ENCODE measurements at places on chromosomes 6 and 20.

GRCh38 chr20:61189534-61189933 lies 62.5 kb upstream of the CDH4 start:
- no peak overlapping the region for H3K27ac ChIP-seq
- H3K27me3 ChIP-seq = peaks cover 26% of the 10 kb centered on the region
- no peaks in the 10 kb centered on the region for H3K36me3 ChIP-seq
- H3K4me3 ChIP-seq = no peak overlapping the region

- H3K4me1 ChIP-seq = no peaks in the 10 kb centered on the region
- H3K27ac ChIP-seq = no peak overlapping the region
- H3K4me3 ChIP-seq = no peak overlapping the region
- ATAC-seq = no peak
These were observed 403.0 kb upstream of the SPTLC3 start for GRCh38 chr20:12605751-12606150.

DNA sequence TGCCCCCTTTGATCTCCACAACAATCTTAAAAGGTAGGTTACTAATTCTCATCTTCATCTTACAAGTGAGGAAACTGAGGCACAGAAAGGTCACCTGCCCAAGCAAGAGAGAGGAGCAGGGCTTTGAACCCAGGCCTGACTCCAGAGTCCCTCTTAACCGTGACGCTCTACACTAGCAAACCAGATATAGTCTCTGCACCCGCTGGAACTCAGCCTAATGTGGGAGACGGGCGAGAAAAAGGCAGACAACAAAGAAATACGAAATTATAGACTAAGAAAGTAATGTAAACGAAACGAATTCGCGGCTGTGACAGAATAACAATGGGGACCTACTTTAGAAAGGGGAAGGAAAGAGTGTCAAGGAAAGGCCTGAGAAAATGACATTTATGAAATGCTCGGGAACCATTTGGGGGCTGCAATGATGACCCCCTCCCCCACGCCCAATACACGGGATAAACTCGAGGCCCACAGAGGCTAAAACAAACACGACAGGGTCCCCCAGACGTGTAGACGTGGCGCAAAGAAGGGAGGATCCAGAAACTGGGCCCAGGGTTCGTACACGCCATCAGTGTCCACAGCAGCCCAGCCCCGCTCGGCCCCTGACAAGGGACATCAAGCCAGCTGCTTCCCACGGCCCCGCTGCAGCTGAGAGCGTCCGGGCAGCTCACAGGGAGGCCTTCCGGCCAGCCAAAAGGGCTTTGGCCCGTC lies 637 bp downstream of the TRPC4AP start:
- no peaks in the 10 kb centered on the region for H3K27me3 ChIP-seq
- peaks cover 22% of the 10 kb centered on the region for H3K36me3 ChIP-seq
- peak overlapping the region; percentile 91 for H3K4me3 ChIP-seq
- ATAC-seq = peak; percentile 15
- H3K27ac ChIP-seq = peak overlapping the region; percentile 91

DNA sequence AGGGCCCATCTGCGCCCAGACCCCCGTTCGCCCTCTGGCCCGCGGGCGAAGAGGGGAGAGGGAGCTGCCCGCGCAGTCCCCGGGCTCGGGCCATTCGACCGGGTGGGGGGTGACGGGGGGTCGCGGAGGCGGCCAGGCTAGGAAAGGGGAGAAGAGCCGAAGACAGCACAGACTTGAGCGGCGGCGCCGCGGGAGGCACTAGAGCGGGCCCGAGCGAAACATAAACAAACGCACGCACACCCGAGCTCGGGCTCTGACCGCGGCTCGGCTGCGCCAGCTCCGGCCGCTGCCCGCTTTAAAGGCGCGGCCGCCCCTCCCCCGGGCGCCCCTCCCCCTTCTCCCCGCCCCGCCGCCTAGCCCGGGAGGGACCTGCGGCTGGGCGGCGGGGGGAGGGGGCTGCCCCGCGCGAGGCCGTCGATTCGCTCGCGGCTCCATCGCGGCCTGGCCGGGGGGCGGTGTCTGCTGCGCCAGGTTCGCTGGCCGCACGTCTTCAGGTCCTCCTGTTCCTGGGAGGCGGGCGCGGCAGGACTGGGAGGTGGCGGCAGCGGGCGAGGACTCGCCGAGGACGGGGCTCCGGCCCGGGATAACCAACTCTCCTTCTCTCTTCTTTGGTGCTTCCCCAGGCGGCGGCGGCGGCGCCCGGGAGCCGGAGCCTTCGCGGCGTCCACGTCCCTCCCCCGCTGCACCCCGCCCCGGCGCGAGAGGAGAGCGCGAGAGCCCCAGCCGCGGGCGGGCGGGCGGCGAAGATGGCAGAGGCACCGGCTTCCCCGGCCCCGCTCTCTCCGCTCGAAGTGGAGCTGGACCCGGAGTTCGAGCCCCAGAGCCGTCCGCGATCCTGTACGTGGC lies at the start of gene FOXO3:
Gene FOXO3 (plus strand): TSS at position 455 of the 846 bp plus-strand sequence. CDS start 292 bp downstream, at position 747.
- peak within 1 kb of the TSS; percentile 86 for H3K4me3 ChIP-seq
- no peaks in the 10 kb centered on the region for H3K27me3 ChIP-seq
- peak within 1 kb of the TSS; percentile 65 for H3K27ac ChIP-seq

DNA sequence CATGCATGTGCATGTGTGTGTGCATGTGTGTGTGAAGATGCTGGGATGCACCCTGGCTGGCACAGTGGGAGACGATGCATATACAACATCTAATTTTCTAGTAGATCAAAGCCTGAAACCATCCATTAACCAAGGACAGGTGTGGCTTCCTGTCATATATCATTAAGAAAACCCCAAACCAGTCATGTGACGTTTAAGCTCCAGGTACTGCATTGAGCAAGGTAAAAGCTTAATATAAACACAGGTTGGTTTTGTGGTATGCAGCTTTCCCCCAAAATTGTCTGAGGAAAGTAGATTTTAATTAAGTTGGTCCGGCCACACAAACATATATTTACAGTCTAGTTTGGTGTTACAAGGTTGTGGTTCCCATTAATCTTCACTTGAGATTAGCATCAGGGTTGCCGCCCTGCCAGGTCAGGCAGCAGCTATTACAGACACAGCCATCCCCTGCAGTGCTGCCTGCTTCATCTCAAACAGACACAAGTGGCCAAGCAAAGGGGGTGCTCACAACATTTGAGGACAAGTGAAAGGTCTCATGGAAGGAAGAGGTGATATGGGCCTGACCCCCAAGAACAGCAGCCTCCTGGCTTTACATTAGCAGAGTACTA lies 48.6 kb upstream of the NAA20 start:
- H3K4me1 ChIP-seq = peaks cover 24% of the 10 kb centered on the region
- no peaks in the 10 kb centered on the region for H3K27me3 ChIP-seq
- H3K27ac ChIP-seq = peak overlapping the region; percentile 68
- H3K36me3 ChIP-seq = no peaks in the 10 kb centered on the region
- peak overlapping the region; percentile 39 for H3K4me3 ChIP-seq
- ATAC-seq = no peak

All from activated T-helper 17 cell treated with anti-CD3 and anti-CD28 coated beads, Interleukin-2, amount 50 U/mL, for 72 hours (primary cell).